ENCODE measurements at places on chromosomes 2 and 18.

DNA sequence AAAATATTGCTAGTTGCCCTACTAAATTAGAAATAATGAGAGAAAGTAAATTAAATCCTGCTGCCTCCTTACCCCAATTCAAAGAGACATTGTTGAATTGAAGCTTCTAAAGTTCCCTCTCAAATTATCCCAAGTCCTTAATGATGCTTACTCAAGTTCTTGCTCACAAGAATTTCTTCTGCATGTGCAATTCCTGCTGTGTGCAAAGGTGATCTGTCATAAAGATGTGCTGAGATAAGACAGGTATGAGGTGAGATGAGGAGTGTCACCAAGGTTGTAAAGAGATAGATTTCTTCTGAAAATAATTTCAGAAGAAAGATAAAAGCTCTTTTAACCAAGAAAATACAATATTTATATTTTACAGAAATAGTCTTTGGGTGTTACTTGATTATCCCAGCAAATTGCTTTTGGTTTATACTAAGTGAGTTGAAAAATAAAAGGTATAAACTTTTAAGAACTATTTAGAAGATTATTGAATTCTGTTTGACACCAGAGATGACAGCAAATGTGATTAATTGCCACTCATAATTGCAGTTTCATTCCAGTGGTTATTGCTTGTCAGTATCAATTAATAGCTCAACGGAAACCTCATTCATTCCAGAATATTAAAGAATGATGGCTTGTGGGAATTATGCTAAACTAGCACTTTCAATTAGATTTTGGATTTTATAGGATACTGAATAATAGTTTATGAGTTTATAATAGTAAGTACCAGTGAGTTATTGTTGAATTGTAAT, 674.3 kb downstream of the STK39 start:
- no peak for DNase-seq

- DNase-seq: no peak
Measured at GRCh38 chr2:160294889-160295288, 94.8 kb upstream of the ITGB6 start.

DNA sequence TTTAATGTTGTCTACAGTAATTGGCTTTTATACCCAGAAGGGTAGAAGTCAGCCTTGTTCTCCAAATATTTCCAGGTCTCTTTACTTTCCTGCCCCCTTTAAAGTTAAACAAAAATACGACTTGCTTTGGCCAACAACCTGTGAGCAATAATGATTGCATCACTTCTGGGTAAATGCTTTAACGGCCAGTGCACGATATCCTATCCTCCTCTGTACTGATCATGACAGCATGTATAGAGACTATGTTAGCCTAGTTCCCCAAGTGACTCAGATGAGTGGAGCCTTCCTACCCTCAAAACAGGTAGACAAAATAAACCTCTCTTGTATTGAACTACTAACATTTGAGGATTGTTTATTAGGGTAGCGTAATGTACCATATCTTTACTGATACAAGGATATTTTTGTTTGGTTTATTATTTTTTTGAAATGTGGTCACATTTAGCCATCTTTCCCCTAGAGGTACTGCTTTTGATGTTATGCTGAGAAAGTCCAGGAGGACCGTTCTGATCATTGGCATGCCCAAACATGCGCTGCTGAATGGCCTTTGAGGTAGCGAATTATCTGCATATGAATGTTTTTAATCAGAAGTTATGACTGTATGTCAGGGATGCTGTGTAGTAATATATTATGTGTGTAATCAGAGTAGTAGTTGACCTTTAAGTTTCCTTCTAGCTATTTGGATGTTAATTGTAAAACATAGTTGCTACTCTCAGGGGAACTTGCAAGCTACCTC, 262.6 kb upstream of the DCC start:
- DNase-seq: no peak

GRCh38 chr2:205902041-205902899, 183.7 kb downstream of the INO80D start:
- DNase-seq: no peak

- DNase-seq: no peak
Measured at GRCh38 chr2:29562896-29563295, 358.5 kb downstream of the ALK start.

GRCh38 chr18:49767111-49768050, 46.0 kb downstream of the ACAA2 start:
- no peak for DNase-seq

DNA sequence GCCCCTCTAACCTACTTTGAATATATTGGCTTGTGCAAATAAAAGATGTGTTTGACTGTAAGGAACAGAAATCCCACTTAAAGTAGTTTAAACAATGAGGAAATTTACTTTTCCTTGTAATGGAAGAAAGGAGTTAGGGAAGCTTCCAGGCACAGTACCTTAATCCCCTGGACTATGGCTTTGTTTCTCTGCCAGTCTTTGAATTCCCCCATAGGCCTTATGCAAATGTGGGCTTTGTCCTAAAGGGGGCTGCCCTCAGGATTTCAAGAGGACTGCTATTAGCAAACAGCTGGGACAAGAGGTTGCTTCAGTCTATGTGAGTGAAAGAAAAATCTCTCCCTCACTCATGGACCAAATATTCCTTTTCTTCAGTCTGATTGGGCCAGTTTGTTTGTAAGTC, 255.1 kb upstream of the THSD7B start:
- no peak for DNase-seq

- peak; percentile 5 for DNase-seq
Measured at GRCh38 chr2:43676322-43677050, at the start of gene C1GALT1C1L. Gene C1GALT1C1L (minus strand): TSS chr2:43676429. CDS start chr2:43676322, 107 bp downstream.

GRCh38 chr2:215435280-215435869, 493 bp downstream of the FN1 start:
- DNase-seq: no peak

DNA sequence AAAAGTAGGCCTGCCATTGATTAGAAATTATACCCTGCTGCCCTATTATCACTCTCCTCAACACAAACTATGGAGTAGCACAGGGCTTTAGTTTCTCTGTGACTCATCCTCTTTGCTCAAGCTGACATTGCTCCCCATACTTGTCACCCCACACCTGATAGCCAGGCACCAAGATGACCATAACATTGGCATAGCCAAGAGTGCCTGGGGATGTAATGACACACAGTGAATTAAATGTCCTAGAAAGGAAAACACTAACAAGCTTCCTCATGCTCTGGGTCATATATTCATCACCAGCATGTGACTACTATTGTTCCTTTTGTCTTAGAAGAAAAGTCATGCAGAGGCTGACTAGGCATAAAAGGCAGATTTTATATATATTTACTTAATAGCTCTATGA, 137.8 kb upstream of the RND3 start:
- DNase-seq: no peak

DNA sequence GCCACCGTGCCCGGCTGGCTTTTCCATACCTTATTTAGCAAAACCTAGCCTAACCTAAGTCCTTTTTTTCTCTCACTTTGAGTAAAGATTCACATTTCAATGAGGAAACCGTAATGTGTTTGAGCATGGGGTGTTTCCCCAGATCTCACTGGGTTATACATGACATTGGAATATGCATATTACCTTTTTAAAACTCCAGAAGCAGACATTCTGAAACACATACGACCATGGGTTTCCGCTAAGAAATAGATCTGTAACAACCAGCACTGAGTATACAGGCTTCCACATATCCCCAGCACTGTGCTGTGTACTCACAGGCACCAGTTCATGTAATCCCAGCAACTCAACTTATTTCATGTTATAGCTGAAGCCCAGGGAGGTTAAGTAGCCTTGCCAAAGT, 41.0 kb upstream of the FOSL2 start:
- DNase-seq: no peak

GRCh38 chr2:233037078-233037477, 4.6 kb downstream of the NEU2 start:
- no peak for DNase-seq

DNA sequence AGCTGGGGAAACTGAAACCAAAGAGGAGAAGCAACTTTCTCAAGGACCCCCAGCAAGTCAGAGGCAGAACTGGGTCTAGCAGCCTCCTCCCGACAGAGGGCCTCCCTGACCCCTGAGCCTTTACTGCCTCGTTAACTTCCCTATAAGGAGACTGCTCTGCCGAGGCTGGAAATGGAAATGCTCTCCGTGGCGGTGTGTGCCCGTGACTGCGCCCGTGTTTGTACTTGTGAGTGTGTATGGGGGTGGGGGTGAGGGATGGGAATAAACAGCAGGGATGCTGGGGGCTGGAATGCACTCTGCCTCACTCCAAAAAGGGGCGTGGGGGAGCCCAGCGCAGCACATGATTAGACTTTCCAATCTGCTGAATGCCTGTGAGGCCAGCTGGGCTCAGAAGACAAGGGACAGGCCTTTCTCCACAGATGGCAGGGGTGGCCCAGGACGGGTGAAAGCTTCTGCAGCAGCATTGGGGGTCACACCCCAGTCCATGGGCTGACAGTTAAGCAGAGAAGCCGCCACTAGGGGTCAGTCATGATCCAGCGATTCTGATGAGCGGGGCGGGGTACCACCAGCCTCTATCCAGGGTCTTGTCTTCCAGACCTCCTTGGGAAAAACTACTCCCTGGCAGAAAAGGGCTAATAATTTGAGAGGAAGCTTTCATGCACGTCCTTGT, 26.8 kb downstream of the MPHOSPH10 start:
- DNase-seq: peak; percentile 24

- DNase-seq: no peak
Measured at GRCh38 chr2:33222309-33222708, 254.1 kb upstream of the RASGRP3 start.

DNA sequence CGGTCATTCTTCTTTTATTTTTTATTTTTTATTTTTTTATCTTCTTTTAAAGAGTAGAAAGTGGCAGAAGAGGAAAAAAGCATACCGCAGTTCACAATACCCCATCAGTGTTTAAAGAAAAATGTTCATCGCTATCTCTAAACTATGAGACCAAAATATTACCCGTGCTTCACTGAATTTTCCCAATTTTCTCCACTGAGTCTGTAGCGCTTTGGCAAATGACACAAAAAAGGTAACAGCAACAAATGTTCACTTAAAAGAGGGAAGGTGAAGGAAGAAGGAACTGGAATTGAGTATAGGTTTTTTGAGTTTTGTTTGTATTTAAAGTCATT, 15.1 kb upstream of the RIOK3 start:
- DNase-seq: no peak

DNA sequence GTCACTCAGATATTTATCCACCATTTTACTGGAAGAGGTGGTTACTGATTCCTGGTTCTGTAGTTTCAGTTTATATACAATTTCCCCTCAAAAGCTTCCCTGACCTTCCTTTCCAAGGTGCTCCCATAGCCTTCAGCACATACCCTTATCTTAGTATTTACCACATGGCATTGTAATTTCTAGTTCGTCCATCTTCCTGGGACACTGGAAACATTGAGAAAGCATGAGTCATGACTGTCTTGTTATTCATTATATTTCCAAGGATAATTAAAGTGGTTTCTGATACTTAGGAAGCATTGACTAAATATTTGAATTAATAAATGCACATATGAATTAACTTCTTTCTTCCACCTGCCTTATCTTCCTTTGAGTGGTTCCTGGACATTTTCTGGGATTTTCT, 203.8 kb downstream of the ETAA1 start:
- DNase-seq: no peak
